ENCODE measurements at places on chromosomes 7 and 10.
A peak's percentile ranks its signal among the peaks of the same experiment; 100 is the strongest.

GRCh38 chr10:22959950-22960349 is 32.1 kb downstream of the ARMC3 start:
- DNase-seq: no peak

GRCh38 chr7:135321556-135321955 is 87.9 kb downstream of the STRA8 start:
- no peak for DNase-seq

DNA sequence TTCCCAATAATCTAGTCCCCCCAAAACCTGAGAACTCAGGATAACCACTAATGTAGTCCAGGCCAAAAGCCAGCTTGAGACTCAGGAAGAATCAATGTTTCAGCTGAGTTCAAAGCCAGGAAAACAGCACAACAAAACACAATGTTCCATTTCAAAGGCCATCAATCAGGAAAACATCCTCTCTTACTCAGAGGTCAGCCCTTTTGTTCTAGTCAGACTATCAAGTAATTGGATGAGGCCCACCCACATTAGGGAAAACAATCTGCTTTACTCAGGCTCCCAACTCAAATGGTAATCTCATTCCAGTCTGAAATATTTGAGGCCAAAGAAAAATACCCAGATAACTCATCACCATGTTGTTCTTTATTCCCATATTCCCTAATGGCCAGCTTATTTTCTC is 152.2 kb downstream of the SDHAF3 start:
- no peak for DNase-seq

DNA sequence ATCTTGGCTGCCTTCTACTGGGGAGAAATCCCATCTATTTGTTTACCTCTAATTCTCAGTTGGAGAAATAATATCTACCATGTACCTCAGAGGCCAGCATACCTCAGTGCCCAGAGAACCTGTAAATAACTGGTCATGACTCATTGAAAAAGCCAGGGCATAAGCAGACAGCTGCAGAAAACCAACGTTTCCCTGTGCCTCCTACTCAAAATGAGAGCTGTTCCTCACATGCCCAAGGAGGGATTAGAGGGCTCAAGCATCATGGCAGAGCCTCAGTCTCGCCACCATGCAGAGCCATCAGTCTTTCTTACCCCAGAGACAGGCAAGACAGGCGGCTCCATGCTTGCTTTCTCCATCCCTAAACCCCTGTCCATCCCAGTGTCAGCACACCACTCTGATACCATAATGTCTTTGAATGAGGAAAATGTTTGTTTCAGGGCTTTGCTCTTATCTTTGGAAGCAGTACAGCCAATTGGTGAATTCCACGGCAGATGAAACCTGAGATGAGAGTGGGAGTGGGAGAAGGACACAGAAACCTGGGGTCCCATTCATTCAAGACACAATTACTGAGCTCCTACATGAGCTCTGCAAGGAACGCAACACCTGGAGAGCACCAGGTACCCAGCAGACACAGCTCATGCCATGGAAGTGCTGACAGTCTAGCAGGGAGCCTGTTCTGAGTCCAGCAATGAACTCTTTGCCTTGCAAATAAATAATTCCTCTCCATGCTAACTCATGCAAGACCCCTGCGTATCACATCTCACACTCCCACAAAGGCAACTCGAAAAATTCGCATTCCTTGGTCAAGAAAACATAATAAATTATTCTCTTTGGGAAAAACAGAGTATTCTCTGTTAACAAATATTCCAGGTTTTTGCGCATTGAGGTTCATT is 21.1 kb downstream of the PON1 start:
- no peak for DNase-seq

DNA sequence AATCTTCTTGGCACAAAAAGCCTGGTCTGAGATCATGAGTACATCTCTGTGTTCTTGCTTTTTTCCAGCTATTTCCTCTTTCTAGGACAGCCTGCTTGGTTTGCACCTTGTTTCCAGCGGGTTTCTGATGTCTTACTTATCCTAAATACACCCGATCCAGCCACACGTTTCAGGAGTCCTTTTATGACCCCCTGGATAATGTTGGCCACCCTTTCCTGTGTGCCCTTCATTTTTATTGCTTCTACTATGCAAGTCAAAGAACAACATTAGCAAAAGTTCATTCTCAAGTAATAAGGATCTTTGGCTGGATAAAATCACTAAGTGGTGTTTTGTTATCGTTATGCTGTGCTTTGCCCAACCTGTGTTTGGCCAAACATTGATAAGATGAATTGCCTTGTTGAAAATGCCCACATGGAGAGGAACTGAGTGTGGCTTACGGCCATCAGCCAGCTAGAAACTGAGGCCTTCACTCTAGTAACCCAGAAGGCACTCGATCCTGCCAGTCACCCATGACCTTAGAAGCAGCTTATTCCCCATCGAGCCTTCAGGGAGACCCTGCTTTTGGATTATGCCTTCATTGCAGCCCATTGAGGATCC is 28.7 kb upstream of the AKR1C1 start:
- DNase-seq: no peak

DNA sequence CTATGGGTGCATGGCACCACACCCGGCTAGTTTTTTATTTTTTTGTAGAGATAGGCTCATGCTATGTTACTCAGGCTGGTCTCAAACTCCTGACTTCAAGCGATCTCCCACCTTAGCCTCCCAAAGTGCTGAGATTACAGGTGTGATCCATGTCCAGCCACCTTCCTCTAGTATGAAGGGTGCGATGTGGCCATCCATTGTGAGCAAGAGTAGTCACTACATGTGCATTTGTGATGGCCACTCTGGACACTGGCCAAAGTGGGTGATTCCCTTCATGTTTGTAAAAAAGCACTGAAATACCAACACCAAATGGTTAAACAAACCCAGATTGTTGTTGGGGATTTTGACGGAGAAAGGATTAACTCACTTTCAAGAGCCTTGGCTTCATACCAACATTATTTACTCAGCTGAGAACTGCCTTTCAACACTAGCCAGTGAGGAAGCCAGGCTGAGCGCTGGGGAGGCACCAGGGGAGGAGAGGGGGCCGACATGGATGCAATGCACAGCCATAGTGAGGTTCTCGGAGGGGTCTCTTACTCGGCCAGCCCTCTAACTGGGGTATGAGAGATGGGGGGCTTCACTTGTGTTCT is 198.1 kb upstream of the LYZL2 start:
- no peak for DNase-seq

DNA sequence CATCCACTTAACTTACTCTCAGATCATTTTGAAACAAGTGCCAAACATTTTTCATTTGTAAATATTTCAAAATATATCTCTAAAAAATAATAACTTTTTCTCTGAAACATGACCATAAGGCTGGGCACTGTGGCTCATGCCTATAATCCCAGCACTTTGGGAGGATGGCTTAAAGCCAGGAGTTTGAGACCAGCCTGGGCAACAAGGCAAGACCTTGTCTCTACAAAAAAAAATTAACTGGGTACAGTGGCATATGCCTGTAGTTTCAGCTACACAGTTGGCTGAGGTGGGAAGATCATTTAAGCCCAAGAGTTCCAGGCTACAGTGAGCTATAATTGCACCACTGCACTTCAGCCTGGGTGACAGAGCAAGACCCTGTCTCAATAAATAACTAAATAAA is 36.4 kb downstream of the USP54 start:
- no peak for DNase-seq

GRCh38 chr7:150737265-150738055 is at the start of gene GIMAP5:
GIMAP5 (plus strand) TSS chr7:150737418; CDS start chr7:150740885, 3,467 bp downstream.
- no peak for DNase-seq

DNA sequence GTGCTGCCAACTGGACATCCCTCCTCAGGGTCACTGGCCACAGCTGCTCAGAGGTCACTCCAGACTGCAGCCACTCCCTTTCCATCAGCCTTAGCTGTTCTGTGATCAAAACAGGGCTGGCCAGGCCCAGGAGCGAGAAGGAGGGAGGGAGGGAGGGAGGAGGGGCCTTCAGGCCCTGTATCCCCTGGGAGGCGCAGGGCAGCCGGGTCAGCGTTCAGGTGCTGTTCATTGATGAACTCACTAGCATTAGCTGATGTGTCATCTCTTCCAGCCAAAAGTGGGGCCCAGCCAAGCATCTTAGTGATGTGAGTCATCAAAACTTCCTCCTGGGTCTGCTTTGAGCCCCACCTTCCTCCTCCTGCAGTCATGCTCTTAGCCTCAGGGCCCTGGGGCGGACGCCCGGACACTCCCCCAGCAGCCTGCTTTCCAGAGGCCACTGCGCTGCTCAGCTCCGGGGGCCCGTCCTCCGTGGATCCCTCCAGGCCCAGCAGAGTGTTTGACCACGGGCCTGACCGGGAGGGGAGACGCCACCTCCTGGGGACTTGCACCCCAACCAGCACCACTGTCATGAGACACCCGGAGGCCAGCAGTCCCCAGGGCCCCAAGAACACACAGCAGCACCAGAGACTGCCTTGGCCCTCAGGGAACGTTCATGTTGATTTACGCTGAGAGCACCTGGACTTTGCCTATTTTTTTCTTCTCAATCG is 149.2 kb downstream of the PRKAG2 start:
- DNase-seq: peak; percentile 84

DNA sequence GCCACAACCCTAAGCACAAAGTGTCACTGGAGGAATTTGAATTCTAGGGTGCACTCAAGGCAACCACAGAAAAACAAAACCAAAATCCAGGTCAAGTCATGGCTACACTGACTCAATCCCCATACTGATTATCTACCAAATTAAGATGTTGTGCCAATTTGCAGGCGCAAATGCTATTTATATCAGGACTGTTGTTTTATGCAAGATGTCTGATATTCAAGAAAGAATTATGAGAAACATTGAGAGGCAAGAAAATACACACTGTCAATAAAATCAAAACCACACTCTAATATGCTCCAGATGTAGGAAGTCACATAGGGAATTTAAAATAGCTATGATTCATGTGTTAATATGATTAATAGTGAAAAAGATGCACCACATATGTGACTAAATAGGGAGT is 141.3 kb upstream of the MINDY3 start:
- no peak for DNase-seq

- peak; percentile 88 for DNase-seq
Measured at GRCh38 chr10:26621889-26622711, 75.4 kb upstream of the PDSS1 start.

- no peak for DNase-seq
Measured at GRCh38 chr7:18890885-18891621, 226.4 kb downstream of the TWIST1 start.

DNA sequence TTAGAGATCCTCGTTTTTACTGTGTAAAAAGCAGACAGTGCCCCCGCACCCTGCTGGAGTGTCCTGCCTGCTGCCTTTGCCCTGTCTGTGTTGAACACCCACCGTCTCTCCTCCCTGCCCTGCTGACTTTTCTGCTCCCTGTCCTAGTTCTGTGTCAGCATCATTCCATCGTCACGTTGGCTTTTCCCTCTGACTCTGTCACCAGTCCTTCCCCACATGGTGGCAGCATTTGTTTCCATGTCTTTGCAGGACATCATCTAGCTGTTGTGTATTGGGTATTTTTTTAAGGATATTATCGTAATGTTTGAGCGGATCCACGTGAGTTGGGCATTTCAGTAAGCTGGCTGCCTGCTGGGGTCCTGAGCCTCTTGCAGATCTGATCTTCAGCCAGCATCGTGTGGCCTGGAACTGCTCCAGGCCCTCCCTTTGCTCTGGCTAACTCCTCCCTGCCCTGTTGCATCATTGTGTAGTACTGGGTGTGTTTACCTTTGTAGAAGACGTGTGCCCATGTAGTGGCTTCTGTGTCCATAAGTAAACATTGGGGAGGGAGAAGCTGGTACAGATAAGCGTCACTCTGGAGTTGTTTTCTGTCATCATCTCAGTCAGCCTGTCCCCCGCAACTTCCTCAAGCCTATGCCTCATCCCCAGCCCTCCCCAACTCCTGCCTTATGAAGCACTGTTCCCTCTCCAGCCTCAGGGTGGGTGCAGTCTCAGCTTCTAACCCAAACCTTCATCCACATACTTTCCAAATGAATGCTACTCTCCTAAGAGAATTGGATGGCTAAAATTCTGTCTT is 44.3 kb downstream of the TRRAP start:
- no peak for DNase-seq

GRCh38 chr7:98745722-98746318 is 124.0 kb downstream of the TMEM130 start:
- DNase-seq: peak; percentile 80

GRCh38 chr10:60031664-60032063 is 125.3 kb upstream of the CCDC6 start:
- no peak for DNase-seq

DNA sequence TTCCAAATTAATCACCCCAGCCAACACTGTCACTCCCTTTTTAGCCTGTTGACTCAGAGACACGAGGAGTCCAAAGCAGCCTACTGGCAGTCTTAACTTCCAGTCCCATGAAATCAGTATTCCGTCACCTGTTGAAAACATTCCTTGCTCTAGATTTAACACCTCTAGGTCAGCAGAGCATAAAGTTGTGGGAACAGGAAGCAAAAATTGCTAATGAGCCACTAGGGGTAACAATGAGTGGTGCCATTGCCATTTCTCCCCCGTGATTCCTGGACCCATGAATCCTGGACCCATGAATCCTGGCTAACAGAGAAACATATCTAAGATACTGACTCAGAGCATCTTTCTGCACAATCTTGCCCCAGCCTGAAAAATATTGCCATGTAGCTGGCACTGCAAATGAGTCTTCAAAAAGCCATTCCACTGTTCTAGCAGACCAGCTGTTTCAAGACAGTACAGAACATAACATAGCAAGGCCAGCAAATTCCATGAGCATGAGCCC is 252.7 kb upstream of the PTER start:
- DNase-seq: no peak

- DNase-seq: no peak
Measured at GRCh38 chr7:150838965-150839650, 13.2 kb upstream of the AOC1 start.

DNA sequence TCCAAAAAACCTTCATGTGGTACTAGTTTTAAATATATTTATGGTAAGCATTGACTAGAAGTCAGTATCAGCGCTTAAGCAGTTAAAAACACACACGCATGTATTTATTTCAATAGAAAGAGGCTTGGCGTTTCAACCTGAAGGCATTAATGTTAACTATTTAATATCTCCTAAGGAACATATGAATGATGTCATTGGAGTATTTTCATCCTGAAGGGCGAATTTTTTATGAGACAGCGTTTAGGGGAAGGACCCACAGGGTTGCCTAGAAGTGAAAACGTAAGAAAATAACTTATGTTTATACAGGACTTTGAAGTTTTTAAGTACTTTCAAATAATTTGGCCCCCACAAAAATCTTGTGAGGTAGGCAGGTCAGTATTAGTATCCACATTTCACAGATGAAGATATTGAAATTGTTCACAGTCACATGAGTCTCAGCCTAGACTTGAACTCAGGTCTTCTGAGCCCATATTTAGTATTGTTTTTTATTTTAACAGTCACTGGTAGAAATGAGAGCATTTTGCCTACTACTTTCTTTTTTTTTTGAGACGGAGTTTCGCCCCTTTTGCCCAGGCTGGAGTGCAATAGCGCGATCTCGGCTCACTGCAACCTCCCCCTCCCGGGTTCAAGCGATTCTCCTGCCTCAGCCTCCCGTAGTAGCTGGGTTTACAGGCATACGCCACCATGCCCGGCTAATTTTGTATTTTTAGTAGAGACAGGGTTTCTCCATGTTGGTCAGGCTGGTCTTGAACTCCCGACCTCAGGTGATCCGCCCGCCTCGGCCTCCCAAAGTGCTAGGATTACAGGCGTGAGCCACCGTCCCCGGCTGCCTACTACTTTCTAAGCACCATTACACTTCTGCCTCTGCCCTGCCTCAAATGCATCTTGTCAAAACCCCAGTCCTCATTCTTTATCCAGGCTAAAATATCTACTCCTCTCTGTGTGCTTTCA is 1.8 kb downstream of the SLK start:
- no peak for DNase-seq

GRCh38 chr10:102230861-102231356 is 4.8 kb downstream of the ELOVL3 start:
- peak; percentile 81 for DNase-seq

GRCh38 chr10:76284351-76284750 is 852.9 kb downstream of the LRMDA start:
- DNase-seq: no peak

- no peak for DNase-seq
Measured at GRCh38 chr10:79057481-79058275, 11.1 kb upstream of the ZMIZ1 start.

Data from Right ventricle myocardium inferior (tissue), 1 donor.